GM23248 (cell line): ENCODE measurements at places on chromosomes 11 and 22. TPM values are rescaled to one million over a fixed set of nuclear protein-coding genes. Genes with fewer than 3 reads are reported as not detected.

DNA sequence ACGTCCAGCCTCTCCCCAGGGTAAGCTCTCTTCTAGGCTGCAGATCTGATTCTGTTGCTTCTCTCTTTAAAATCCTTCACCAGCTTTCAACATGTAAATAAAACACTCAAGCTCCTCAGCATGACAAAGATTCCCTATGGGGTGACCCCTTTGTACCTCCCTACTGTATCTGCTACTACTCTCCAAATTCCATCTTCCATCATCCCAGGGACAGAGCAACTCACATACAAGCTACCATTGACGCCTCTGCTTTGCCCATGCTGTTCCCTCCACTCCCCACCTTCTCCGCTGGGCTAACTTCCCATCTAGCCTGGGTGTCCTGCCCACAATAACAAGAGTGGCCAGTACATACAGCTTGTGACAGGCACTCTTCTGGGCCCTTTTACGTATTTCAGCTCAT lies 207.5 kb upstream of the ZBED5 start:
- DNase-seq, result no peak

DNA sequence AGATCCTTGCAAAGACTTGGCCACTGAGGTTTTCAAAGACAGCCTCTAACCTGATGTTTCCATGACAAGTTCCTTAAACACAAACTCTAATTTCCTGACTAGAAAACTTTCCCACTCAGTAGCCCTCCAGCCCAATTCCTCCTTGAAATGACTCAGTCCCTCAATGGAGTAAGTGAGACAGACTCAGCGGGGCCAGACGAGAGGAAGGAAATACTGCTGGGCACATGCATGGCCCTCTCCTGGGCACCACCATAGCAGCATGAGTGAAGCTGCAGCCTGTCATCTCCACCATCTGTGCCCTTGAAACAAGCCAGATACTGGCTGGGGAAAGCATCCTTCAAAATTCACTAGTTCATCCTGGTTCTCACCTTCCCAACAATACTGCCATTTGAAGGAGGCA lies 76.2 kb upstream of the GDPD4 start:
- DNase-seq, result peak; percentile 9

DNA sequence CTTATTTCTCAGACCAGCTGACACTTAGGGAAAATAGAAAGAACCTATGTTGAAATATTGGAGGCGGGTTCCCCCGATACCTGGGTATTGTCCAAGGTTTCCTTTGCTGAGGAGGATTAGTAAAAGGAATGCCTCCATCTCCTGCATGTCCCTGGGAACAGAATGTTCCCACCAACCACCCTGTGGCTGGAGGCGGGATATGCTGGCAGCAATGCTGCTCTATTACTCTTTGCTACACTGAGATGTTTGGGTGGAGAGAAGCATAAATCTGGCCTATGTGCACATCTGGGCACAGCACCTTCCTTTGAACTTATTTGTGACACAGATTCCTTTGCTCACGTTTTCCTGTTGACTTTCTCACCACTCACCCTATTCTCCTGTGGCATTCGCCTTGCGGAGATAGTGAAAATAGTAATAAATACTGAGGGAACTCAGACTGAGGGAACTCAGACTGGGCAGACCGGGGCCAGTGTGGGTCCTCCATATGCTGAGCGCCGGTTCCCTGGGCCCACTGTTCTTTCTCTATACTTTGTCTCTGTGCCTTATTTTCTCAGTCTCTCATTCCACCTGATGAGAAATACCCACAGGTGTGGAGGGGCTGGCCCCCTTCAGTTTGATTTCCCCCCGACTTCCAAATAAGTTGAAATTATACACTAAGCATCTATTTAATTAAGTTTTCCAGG lies 32.1 kb downstream of the IGLL1 start:
- no peak for DNase-seq

Gene APOA5
- total RNA-seq, result not detected in 2 replicates

Gene OR51B4
- not detected in 2 replicates for total RNA-seq

Gene BTBD18
- not detected in 2 replicates for total RNA-seq
